ENCODE measurements at places on chromosomes 16 and 17.

DNA sequence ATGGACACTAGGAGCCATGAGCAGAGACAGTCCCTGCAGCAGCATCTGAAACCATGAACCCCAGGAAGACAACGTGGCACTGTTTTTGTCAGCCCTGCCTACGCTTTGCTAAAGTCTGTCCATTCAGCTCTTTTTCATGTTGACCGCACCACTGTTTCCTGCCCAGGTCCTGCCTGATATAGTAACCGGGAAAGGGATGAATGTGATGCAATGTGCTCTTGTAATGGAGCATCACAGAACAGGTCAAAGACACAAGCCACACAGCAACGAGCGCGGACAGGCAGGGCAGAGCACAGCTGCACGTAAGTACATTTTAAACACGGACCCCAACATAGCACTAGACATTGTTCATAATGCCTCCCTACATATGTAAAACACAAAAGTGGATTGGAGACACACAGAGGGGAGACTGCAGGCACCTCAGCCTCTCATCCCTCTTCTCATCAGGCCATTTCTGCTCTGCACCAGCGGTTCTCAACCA, 16.9 kb upstream of the TNFRSF13B start:
- DNase-seq, result no peak

- DNase-seq, result peak; percentile 99
These were observed 8.8 kb upstream of the LPCAT2 start for GRCh38 chr16:55499951-55500529.

DNA sequence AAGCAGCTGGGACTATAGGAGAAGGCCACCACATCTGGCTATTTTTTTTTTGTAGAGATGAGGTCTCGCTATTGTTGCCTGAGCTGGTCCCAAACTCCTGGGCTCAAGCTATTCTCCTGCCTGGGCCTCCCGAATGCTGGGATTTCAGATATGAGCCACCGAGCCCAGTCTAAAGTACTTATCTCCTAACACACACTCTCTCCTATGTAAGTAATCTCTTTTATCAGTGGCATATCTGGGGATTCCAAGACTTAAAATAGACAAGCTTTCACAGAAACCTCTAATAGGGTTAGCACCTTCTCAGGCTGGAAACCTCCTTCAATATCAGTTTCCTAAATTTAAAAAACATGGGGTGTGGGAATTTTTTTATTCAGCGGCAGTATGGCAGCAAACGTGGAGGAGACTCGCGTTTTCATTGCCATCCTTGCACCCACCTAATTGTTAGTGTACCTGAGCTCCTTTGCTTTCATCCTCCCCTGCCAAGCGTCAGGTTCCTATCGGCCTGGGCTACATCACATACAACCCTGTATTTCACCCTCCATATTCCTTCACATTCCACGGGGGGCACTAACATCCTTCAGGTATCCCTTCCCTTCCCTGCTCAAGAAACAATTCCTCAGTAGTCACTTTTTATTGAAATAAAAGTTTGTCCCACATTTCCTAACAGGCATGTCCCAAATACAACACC, 1.1 kb downstream of the EZH1 start:
- DNase-seq, result no peak

DNA sequence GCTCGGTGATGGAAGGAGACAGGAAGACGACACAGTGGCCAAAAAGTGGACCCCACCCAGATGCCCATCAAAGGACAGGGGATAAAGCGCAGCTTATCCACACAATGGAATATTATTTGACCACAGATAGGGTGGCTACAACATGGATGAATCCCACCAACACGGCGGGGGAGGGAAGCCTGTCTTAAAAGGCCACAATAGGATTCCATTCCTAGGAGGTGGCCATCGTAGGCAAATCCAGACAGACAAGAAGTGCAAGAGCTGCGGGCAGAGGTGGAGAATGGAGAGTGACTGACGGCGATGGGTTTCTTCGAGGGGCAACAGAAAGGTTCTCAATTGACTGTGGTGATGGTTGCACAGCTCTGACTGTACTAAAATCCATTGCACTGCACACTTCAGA, 16.0 kb downstream of the SLC38A8 start:
- DNase-seq, result no peak

- no peak for DNase-seq
These were observed 70.8 kb upstream of the TNRC6C start for GRCh38 chr17:77887464-77888241.

- DNase-seq, result no peak
These were observed 126.0 kb upstream of the CIBAR2 start for GRCh38 chr16:85238233-85238647.

All from AG04449 (cell line).